ENCODE measurements at places on chromosomes 11 and 22.

DNA sequence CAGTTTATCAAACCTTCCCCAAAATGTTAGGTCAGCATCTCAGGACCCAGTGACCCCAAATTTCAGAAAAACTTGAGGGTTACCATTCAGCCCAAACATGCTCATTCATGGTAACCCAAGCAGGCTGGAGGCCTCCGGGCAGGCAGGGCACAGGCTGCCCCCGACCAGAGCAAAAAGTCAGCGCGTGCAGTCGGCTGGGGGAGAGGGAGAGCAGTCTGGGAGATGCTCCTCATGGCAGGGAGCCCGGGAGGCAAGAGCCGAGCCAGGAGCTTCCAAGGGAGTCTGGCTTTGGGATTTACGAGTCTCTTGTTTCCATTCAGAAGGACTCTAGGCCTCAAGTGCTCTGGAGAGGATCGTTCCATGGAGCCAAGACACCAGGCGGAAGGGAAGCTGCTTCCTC, 45.7 kb downstream of the RPUSD4 start:
- DNase-seq: no peak

GRCh38 chr22:49833340-49834007, 5.8 kb upstream of the BRD1 start:
- DNase-seq: no peak

- DNase-seq: no peak
Observed at GRCh38 chr22:27011717-27012116, 354.3 kb downstream of the MIAT start.

GRCh38 chr22:16801571-16801970, 23.6 kb downstream of the XKR3 start:
- no peak for DNase-seq

- no peak for DNase-seq
Observed at GRCh38 chr11:116993599-116993998, 104.6 kb downstream of the SIK3 start.

GRCh38 chr11:7651140-7651551, 22.2 kb downstream of the CYB5R2 start:
- no peak for DNase-seq

DNA sequence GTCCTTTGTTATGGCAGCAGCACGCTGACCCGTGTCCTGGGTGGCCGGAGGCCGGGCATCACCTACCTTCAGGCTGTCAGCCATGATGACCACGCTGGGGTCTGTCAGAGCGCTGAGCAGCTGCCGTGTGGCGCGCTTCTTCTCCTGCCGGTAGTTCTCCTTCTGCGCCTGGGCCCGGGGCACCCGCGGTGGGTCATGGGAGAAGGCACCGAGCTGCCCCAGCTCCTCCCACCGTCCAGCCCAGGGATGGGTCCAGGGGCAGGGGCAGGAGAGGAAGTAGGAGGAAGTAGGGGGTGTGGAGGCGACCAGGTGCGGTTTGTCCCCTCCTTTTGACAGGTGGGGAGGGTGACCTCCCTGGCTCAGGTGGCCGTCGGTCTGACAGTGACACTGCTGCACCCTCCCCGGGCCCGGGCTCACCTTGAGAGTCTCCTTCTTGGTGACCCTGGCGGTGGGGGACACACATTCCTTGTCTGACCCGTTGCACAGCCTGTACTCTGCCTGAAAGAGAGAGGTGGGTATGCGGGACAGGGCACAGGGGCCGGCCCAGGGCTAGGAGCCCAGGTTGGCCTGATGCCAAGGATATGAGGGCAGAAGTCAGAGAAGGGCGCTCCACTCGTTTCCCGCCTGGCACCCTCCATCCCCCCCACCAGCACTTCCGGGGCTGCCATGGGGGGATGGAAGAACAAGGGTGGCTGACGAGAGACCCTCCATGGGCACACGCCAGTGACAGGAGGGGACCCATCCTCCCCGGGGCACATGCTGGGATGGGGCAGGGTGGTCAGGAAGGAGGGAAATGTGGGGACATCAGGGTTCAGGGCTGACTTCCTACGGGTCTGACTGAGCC, 43.0 kb downstream of the OSBPL5 start:
- DNase-seq: no peak

Measured in AG04450 (cell line).